Eye (tissue), 1 donor: ENCODE measurements at places on chromosomes 2 and 18.

DNA sequence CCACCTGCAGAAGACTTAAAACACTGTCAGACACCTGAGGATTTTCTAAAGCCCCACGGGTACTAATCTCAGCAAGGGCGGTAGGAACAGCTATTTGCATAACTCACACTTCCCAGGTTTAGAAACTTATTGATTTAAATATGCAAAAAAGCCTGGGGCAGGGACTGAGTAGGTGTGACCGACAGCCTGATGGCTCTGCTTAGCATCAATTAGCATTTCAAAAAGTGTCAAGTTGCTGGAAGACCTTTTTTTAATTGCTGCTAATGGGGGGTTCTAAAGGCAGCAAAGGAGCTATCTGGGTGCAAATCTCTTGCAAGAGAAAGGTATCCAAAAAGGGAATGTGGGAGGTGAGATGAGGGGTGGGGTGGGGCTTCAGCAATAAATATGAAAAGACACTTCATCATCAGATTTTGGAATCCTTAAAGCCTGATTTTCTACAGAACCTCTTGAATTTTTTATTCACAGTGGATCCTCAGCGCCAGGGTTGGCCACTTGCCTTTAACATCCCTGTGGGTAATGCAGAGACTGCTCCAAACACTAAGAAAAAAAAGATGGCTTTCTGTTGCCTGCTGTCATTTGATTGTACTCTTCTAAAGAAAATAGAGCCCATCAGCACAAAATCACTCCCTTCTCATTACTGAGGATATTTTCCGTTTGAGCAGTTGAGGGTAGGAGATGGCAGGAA lies 121.1 kb upstream of the RMP24 start:
- DNase-seq: no peak

GRCh38 chr2:147017951-147018645 lies 826.7 kb upstream of the ACVR2A start:
- DNase-seq: no peak

- no peak for DNase-seq
Observed at GRCh38 chr2:36380624-36381481, 25.3 kb downstream of the CRIM1 start.

DNA sequence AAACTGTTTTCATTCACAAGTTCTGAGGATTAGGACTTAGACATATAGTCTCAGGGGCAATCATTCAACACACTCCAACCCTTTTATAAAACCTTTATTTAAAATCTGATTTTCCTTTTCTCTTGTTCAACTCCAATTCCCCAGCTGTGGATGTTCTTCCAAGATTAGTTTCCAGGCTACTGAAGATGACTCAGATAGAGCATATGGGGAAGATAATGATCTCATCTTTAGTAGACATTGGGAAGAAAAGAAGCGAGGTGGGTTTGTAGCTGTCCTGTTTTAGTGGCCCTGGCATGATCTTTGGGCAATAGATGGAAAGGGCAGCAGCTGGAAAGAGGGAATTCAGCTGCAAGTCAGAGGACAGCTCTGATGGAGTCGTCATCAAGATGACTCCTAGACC lies 247.7 kb upstream of the CCDC68 start:
- DNase-seq: no peak

DNA sequence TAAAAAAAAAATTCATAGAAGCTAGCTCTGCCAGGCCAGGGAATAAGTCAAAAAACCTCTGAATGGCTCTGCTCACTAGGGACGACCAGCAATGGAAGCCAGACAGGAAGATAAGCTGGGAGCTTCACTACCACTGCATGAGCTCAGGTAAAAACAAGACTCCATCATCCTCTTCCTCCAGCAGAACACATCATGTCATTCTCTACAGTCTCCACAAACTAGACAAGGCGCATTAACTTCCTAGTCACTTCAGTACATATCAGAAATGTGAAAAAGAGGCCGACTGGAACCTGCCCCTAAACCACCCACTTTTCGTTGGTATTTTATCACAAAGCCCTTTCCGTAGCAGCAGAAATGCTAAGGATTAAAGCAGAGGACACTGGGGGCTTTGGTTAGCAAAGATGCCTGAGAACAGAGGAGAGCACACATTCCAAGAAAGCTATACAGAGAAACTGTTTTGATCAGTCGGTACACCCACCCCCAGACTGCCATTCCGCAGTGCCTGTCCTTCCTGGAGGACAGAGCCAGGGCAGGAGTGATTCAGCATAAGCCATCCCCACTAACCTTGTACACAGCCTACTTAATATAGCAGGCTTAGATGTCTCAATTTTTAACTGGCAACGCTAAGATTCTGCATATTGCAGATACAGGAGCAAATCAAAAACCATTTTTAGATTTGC lies 53.4 kb downstream of the AAK1 start:
- no peak for DNase-seq

GRCh38 chr18:33830213-33830612 lies 252.2 kb downstream of the ASXL3 start:
- no peak for DNase-seq

DNA sequence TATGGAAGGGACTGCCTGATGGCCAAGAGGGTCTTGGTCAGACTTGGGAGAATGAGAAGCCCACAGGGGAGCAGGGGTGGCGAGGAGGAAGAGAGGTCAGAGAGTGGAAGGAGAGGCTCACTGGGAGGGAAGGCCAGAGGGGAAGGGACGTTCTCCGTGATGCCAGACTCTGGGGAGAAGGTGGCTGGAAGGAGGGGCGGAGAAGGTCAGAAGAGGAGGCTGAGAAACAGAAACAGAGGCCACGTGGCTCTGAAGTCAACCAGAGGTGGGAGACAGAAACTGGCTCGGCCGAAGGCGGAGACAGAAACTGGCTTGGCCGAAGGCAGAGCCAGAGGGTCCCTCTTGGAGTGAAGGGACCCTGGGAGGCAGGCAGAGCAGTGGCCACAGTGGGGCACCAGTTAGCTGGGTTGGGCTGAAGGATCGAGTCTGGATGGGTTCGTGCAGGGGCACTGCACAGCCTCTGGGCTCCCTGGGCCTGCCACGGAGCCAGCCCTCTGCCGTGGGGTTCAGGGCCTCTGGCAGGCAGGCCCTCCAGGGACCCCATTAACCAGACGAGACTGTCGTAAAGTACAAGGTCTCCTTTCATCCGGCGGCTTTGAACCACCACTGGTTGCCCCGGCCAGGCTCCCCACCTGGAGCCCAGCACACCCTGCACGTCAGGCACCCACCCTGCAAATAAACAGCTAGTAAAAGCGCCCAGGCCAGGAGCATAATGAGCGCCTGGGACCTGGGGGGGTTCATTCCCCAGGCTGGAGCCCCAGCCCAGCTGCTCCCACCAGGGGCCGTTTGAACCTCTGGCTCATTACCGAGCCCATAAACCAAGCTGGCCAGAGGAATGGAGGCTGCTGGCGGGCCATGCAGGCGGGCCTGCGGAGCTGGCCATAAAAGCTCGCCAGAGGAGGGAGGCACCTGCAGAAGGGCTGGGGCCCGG lies 218.8 kb downstream of the DYSF start:
- no peak for DNase-seq

- DNase-seq: no peak
Observed at GRCh38 chr2:165877565-165878550, 75.7 kb downstream of the TTC21B start.

- no peak for DNase-seq
Observed at GRCh38 chr2:147688242-147688641, 156.6 kb upstream of the ACVR2A start.

DNA sequence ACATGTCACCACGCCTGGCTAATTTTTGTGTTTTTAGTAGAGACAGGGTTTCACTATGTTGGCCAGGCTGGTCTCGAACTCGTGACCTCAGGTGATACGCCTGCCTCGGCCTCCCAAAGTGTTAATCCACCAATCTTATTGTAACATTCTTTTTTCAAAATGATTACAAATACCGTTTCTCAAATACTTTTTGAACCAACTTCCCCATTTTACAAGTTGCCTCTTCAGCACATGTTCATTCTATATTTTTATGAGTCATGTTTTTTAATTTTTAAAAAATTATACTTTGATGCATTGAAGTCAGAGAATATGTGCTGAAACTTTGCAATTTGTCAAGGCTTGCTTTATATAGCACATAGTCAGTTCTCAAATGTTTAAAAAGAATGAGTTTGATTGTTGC lies 58.2 kb downstream of the QPCT start:
- no peak for DNase-seq

DNA sequence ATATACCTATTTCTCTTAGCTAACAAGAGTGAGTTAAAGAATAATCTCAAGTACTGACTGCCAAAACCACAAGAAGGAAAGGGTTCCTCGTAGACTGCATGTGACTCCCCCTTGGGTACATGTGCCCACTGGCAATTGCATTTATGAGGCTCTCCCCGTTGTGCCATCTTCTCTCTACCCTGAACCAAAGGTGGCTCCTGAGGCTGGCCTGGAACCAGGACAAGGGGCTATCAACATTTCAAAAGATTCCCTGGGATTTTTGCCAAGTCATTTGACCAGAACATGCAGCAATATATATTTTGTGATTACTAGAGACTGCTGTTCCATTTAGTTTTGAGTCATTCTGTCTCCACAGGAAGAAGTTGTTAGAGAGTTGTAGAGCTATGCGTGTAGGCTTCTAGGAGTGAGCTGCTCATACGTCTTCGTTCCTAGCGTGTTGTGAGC lies 45.8 kb downstream of the LAMA3 start:
- DNase-seq: no peak

DNA sequence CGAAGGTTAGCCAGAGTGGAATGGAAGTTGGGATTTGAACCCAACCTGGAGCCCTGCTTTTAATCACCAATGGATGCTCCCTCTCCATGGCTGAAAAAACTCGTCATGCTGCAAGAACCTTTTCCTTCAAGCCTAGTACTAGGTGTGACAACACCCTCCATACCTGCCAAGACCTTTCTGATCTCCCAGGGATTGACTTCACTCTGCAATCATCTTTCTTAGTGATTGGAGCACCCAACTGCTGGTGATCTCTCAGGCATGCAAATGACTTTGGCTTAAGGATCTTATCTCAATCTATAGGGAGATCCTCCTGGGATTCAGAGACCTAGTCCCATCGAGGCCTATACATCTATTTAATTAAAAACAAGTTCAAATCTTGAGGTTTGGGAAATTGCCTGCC lies 23.5 kb upstream of the ITGB6 start:
- DNase-seq: no peak

- DNase-seq: no peak
Observed at GRCh38 chr2:147843391-147843863, 1.4 kb upstream of the ACVR2A start.

GRCh38 chr2:204237416-204237815 lies 300.9 kb downstream of the ICOS start:
- DNase-seq: no peak

DNA sequence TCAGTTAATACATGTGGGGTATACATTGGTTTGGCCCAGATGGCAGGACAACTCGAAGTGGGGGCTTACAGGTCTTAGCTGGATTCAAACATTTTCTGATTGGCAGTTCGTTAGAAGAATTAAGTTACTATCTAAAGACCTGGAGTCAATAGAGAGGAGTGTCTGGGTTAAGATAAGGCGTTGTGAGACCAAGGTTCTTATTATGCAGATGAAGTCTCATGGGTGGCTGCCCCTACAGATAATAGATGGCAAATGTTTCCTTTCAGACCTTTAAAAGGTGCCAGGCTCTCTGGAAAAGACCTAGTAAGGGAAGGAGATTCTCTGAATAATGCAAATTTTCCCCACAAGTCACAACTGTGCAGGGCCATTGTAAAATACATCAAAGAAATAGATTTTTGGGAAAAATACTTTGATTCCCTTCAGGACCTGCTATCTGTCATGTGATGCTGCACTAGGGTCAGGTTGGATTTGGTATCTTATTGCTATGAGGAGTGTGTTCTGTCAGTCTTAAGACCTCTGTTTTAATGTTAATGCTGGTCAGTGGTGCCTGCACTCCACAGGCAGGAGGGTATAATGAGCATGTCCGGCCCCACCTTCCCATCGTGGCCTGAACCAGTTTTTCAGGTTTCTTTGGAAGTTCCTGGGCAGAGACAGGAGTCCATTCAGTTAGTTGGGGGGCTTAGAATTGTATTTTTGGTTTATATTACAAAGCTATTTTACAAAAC lies 14.3 kb upstream of the MC5R start:
- no peak for DNase-seq

DNA sequence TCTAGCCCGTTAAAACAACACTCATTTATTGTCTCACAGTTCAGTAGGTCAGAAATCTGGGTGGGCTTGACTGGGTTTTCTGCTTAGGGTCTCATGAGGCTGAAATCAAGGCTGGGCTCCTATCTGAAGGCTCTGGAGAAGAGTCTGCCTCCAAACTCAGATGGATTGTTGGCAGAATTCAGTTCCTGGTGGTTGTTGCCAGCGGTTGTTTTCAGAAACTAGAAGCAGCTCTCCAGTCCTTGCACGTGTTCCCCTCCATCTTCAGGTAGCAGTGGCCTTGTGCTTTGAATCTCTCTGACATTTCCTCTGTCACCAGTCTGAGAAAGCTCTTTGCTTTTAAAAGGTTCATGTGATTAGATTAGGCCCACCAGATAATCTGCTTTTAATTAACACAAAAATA lies 20.1 kb upstream of the FN1 start:
- no peak for DNase-seq
